ENCODE measurements at places on chromosomes 7 and 10. TPM values are rescaled to one million over a fixed set of nuclear protein-coding genes. Genes with fewer than 3 reads are reported as not detected.

Gene MMP21
- total RNA-seq, result not detected

Gene CDHR3
- 0.23 TPM for total RNA-seq

Gene ASZ1
- total RNA-seq, result not detected

Gene PPP1R3C
- total RNA-seq, result 0.19 TPM

Gene MSMB
- not detected for total RNA-seq

Gene MARVELD1
- total RNA-seq, result 3.9 TPM

Gene RNLS
- total RNA-seq, result 4.3 TPM

Gene ARHGEF35
- 4.9 TPM for total RNA-seq

Gene PNLIPRP2
- total RNA-seq, result not detected

Gene APBB1IP
- total RNA-seq, result 55.0 TPM

Gene IL6
- total RNA-seq, result 1.1 TPM

Gene STOX1
- total RNA-seq, result 0.40 TPM

Gene NFE2L3
- total RNA-seq, result 62.1 TPM

Gene ADD3
- 31.3 TPM for total RNA-seq

Gene CPED1
- total RNA-seq, result not detected

Gene MYL10
- total RNA-seq, result not detected

Gene CTAGE4
- total RNA-seq, result 1.2 TPM

Gene GPC2
- total RNA-seq, result 2.8 TPM

Gene ADCY1
- total RNA-seq, result 0.25 TPM

Gene SFTPA1
- total RNA-seq, result not detected

Gene KIAA1217
- 0.10 TPM for total RNA-seq

Gene GATA3
- 31.1 TPM for total RNA-seq

Gene OPALIN
- not detected for total RNA-seq

Gene DOCK1
- total RNA-seq, result 0.31 TPM

Gene ECD
- 34.8 TPM for total RNA-seq

Gene VGF
- 0.17 TPM for total RNA-seq

Gene TUBAL3
- not detected for total RNA-seq

Gene PRRT4
- total RNA-seq, result 0.23 TPM

Gene CHST3
- total RNA-seq, result 0.21 TPM

Gene UMAD1
- 12.8 TPM for total RNA-seq

Gene KCNH2
- 0.13 TPM for total RNA-seq

Gene BCL7B
- 71.4 TPM for total RNA-seq

Gene LRIT1
- total RNA-seq, result not detected

Gene GRM8
- total RNA-seq, result not detected

Gene CCDC146
- total RNA-seq, result 0.61 TPM

Gene GPR146
- 2.1 TPM for total RNA-seq

Gene IGFBP3
- 0.82 TPM for total RNA-seq

Gene FAM24B
- 9.6 TPM for total RNA-seq

Gene CPA2
- not detected for total RNA-seq

Gene PLXDC2
- not detected for total RNA-seq

Gene SUN3
- not detected for total RNA-seq

Gene SLC13A1
- total RNA-seq, result not detected

Gene IKZF1
- total RNA-seq, result 232 TPM

Gene EN2
- total RNA-seq, result not detected

Gene GARS1
- 421 TPM for total RNA-seq

Gene EPHB6
- total RNA-seq, result 5.4 TPM

Gene FEZF1
- not detected for total RNA-seq

Gene VWC2
- total RNA-seq, result not detected

Gene TMEM140
- 3.0 TPM for total RNA-seq

Gene CRHR2
- total RNA-seq, result not detected

Gene NAMPT
- total RNA-seq, result 991 TPM

Gene PMS2
- 26.7 TPM for total RNA-seq

Gene GPRIN2
- total RNA-seq, result not detected

Gene ADAM22
- total RNA-seq, result 4.8 TPM
